H4 (cell line): ENCODE measurements at places on chromosomes 16 and 17. TPM values are rescaled to one million over a fixed set of nuclear protein-coding genes. Genes with fewer than 3 reads are reported as not detected.

- DNase-seq, result peak; percentile 94
Measured at GRCh38 chr17:17028059-17028877, 14.0 kb upstream of the MPRIP start.

DNA sequence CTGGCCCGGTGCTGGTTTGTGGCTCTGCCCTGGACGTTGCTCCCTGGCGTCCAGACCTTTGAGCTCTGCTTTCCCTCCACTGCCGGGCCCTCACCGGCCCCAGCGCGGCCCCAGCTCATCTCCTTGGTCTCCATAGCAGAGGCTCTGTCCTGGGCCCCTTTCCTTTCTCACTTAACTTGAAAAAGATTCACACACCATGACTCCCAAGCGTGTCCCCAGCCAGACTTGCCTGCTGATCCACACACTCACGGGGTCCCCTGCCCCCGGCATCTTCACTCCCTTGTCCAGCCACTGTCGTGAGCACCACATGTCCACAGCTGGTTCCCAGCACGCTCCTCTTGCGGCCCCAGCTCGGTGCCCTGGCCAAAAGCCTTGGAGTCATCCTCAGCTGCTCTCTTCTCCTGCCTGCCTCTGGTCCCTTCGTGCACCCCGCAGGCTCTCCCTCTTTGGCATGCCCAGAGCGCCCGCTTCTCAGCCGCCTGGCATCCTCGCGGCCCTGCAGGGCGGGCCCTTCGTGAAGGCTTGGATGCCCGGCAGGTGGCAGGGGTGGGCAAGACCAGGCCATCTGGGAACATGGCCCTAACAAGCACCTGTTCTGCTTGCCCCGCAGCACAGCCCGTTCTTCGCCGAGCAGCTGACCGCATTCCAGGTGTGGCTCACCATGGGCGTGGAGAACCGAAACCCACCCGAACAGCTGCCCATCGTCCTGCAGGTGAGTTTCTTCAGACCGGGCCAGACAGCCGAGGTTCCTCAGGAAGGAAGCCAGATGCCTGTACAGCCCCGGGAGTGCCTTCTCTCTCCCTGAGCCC, 145.6 kb upstream of the CHMP6 start:
- DNase-seq, result no peak

- DNase-seq, result peak; percentile 91
Measured at GRCh38 chr17:15456972-15457722, 10.3 kb downstream of the CDRT4 start.

The CCDC200 gene
- total RNA-seq, result not detected in 2 replicates

DNA sequence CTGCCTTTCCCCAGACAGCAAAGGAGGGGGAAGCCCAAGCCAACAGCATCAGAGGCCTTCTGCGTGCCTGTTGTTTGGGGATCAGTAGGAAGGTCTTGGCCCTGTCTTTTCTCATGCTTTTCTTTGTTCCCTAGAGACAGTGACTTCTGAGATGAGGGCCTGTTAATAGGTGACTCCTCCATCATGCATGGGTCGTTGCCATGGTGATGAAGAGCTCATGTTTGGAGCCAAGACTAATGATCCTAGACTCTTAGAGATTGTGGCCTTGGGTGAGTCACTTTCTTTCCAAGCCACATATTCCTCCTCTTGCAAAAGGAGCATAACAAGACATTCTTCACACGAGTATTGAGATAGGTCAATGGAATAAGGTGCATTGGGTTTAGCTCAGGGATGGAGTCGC, 201.1 kb upstream of the ASIC2 start:
- no peak for DNase-seq

DNA sequence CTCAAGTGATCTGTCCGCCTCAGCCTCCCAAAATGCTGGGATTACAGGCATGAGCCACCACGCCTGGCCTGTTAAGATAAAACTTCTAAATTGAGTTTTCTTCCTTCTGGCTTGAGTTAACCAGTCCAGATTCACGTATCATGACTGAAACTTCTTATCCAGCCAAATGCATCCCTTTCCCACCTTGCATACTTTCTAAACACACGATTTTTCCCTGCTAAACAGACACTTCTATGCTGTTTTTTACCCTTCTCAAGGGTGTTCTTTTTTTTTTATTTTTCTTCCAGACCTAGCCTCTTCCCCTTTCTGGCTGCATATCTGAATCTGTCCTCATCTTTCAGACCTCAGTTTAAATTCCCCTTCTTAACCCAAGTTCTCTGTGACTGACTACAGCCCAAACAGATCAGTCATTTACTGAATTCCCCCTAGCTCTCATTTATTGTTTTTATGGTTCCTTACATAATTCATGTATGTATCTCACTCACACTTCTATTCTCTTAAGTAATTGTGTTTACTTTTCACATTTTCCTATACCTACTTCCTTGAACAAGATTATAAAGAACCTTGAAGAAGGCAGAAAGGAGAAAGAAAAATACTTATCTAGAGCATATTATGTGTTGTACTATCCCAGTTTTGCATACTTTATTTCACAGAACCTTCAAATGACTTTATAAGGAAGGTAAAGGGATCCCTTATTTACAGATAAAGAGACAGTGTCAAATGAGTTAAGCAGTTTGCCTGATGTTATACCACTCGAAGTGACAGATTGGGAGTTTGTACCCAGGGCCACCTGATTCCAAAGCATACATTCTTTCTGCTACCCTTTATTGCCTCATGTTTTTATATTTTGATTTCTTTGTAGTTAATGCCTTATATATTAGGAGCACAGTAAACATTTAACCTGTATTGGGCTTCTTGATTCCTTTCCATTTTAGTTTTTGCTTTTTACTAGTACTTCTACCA, 5.2 kb downstream of the EVI2B start:
- DNase-seq, result no peak

DNA sequence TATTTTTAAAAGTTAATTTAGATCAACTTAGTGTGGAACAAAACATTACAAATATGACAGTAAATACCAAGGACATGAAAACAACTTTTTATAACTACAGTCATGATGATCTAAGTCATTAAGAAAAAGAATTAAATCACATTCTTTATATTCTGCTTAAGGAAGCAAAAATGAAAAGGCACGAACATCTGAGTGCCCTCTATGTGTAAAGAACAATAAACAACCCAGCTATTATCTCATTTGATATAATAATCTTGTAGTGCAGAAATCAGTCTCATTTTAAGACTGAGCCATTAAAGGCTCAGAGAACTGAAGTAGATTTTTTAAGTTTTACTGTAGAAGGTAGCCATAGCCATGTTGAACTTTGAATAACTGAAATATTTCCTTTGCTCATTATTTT, 13.4 kb downstream of the MYO1D start:
- DNase-seq, result no peak

The MPHOSPH6 gene
- 40.4 and 59.0 TPM in 2 replicates for total RNA-seq

- DNase-seq, result no peak
Measured at GRCh38 chr16:4273858-4274311, 1.1 kb upstream of the TFAP4 start.

The GNGT2 gene
- 0.87 TPM in 1 of 2 replicates, not detected in the other for total RNA-seq

GRCh38 chr16:88003316-88003715, 52.1 kb downstream of the BANP start:
- DNase-seq, result no peak

- no peak for DNase-seq
Measured at GRCh38 chr16:280552-280951, at the start of gene ARHGDIG. Gene ARHGDIG (plus strand): TSS chr16:280591. CDS start chr16:280681, 90 bp downstream.

- no peak for DNase-seq
Measured at GRCh38 chr16:25563700-25564099, 128.1 kb upstream of the HS3ST4 start.

- DNase-seq, result no peak
Measured at GRCh38 chr16:54936201-54936978, 5.7 kb downstream of the IRX5 start.

The KCTD19 gene
- total RNA-seq, result not detected in 2 replicates

- no peak for DNase-seq
Measured at GRCh38 chr17:59425085-59425931, 93.9 kb downstream of the YPEL2 start.

GRCh38 chr16:48608871-48609651, 919 bp downstream of the N4BP1 start:
- DNase-seq, result no peak

DNA sequence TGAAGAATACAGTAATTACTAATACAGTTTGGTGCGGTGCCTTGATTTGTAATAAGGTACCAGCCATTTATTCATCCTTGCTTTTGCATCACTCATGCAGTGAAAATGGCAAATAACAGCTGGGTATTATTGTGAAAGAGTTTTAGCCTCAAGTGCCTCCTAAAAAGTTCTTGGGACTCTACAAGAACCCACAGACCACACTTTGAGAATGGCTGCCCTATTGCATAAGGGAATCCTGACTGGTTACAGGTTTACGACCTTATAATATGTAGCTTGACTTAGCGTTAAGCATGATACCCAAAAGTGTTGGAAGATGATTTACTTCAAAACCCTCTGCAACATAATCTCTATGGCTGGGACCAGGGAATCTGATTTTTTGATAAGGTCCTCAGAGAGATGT, 4.2 kb downstream of the MYH13 start:
- DNase-seq, result no peak

DNA sequence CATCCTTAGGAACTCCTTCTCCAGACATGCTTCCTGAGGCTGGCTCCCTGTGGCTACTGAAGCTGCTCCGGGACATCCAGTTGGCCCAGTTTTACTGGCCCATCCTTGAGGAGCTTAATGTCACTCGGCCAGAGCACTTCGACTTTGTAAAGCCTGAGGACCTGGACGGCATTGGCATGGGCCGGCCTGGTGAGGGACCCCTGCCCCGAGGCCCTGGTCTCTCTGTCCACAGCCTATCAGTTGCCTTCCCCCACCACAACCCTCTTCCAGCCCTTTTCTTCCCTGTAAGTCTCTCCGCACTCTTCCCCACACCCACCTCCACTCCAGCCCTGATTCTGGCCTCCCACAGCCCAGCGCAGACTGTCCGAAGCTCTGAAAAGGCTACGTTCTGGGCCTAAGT, 2.0 kb downstream of the TNK1 start:
- DNase-seq, result no peak

DNA sequence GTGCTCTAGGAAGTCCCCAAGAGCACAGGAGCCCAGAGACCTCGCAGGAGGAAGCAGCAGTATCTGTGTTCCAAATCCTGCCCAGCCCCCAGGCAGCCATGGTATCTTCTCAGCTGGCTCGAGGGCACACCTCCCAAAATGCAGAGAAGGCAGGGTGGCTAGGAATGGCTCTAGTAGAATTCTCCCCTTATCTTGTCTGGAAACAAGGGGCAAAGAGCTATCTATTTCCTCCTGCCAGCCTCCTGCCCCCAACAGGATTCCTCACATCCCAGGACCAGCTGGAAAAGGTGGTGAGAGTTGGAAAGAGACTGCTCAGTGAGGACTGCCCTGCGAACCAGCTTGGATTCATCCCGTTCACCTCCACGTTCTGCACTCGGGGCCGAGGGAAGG, 8.6 kb upstream of the TSPOAP1 start:
- DNase-seq, result no peak

GRCh38 chr17:15303851-15304250, 37.5 kb downstream of the TEKT3 start:
- DNase-seq, result no peak

The ATP1B2 gene
- total RNA-seq, result not detected in 2 replicates

The TNFRSF17 gene
- total RNA-seq, result not detected in 2 replicates

DNA sequence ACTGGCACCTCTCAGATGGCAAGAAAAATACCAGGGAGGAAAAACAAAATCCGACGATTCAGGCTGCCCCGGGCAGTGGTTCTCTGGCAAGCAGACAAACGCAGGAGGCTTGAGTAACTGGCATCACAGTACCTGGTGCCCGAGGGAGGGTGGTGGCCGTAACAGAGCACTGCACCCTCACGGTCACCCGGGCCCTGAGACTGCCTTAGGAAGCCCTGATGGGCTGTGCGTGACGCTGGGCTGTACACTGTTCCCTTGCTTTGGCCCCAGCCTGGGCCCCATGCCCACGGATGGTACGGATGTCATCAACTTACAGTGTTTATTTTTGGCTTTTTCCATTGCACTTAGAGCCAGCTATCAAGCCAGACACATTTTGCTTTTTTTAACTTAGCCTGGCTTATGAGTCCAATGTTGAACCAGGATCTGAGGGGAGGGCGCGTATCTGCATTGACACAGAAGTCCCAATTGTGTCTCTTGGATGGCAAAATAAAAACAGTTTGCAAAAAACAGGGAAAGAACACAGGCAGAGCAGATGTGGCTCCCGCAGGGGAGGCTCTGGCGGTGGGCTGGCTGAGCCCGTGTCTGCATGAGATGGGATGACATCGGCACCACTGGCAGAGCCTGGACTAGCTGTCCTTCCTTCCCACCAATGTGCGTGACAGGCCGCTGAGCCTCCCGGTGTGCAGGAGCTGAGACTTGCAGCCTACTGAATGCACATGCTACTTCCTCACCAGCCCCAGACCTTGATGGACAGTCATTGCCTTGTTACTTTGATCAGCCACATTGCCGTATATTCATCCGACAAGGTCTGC, 287.7 kb downstream of the FOXL1 start:
- peak; percentile 84 for DNase-seq

GRCh38 chr17:55466671-55467070, 44.6 kb downstream of the SMIM36 start:
- no peak for DNase-seq

DNA sequence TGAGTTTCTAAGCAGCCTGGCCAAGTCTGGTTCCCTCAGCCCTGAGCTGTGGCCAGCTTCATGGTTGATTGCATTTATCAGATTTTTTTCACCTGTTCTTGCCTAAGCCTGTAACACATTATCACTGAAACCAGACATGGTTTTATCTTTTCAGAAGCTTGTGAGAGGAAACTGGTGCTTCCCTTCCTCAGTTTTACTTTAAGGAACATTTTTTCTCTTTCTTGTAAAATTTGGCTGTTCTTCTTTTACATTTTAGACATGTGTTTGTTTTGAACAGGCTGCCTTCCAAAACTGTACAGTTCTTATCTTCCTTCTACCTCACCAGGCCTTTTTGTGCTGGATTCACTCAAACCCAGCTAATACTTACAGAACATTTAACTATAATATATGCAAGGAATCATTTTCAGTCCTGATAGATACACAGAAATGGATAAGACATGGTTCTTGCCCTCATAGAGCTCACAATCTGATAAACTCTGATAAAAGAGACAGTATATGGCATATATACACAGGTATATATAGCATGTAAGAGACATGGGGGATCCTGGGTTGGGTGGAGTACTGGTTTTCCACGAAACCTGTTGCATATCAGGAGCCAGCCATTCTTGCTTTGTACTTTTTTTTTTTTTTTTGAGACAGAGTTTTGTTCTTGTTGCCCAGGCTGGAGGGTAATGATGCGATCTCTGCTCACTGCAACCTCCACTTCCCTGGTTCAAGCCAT, 44.5 kb downstream of the ZNRF1 start:
- no peak for DNase-seq

- no peak for DNase-seq
Measured at GRCh38 chr17:78555746-78556401, 21.3 kb downstream of the DNAH17 start.

DNA sequence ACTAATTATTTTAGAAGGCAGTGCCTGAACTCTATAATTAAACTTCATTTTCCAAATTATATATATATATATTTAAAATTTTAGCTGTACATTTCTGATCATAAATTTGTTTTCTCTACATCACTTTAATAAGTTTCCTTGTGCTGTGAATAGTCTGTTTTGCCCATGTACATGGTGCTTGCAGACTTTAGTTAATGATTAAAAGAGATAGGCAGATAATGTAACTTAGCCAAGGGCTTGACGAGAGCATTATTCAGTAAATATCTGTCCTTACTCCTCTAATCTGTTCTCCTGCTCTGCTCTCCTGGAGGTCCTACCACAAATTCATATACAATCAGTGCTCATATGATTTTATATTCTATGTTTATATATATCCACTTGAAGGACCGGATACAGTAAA, 595.2 kb upstream of the KIF2B start:
- no peak for DNase-seq

The CARHSP1 gene
- total RNA-seq, result 118 and 119 TPM in 2 replicates

GRCh38 chr16:69100071-69100691, 5.3 kb upstream of the HAS3 start:
- no peak for DNase-seq

The CIITA gene
- 0.19 and 0.72 TPM in 2 replicates for total RNA-seq

- DNase-seq, result peak; percentile 21
Measured at GRCh38 chr16:648071-648780, 939 bp upstream of the WDR90 start.
